ENCODE measurements at places on chromosomes 6 and 20. TPM values are rescaled to one million over a fixed set of nuclear protein-coding genes. Genes with fewer than 3 reads are reported as not detected.

Gene C6orf15
- not detected for total RNA-seq

Gene DNAH8
- total RNA-seq: under 0.01 TPM

Gene NOTCH4
- total RNA-seq: 2.2 TPM

Gene KIF13A
- total RNA-seq: 118 TPM

Gene ANGPT4
- total RNA-seq: not detected

Gene FILIP1
- 7.3 TPM for total RNA-seq

Gene GTSF1L
- total RNA-seq: not detected

Gene CALHM4
- total RNA-seq: not detected
